ENCODE measurements at places on chromosomes 2 and 18. TPM values are rescaled to one million over a fixed set of nuclear protein-coding genes. Genes with fewer than 3 reads are reported as not detected.

GRCh38 chr18:55300421-55300935 is 287.5 kb downstream of the TCF4 start:
- no peaks in the 10 kb centered on the region for H3K27me3 ChIP-seq
- peak overlapping the region; percentile 88 for H3K27ac ChIP-seq
- no peak overlapping the region for H3K4me3 ChIP-seq
- peaks cover 29% of the 10 kb centered on the region for H3K4me1 ChIP-seq
- H3K36me3 ChIP-seq = no peaks in the 10 kb centered on the region
- peak; percentile 91 for DNase-seq

Gene RNF152
- 5.6 TPM for polyA plus RNA-seq

DNA sequence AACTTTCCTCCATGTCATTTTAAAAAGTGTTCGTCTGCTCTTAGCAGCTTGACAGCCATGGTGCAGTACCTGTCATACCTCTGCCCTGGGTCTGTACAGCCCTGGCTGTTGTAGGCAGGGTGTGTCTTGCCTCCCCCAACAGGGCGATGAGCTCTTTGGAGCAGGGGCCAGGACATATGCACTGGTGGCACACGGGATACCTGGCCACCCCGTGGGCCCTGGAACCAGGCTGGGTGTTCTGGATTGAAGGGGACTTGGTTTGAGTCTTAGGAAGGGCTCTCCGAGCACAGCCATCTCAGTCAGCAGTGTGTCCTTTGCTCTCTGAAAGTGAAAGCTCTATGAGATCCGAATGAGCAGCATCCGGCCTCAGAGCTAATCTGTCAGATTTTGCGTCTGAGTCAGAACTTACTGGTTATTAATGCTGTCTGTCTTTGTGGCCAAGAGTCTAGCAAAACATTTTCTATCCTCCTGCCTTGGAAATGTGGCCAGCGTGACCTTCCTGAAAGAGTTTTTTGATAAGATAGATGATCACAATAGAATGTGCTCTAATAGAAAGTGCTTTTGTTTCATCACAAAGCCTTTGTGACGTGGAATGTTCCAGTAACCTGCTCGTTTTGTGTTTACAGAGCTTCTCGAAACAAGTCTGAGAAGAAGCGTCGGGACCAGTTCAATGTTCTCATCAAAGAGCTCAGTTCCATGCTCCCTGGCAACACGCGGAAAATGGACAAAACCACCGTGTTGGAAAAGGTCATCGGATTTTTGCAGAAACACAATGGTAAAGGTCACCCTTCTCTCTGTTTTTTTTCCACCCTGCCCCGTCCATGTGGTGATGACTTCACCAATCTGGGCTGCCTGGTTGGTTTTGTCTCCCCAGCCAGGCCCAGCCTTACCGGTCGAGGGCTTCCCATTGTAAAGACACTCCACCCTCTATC is 77.3 kb upstream of the RPL31 start:
- no peaks in the 10 kb centered on the region for H3K36me3 ChIP-seq
- DNase-seq = no peak
- H3K27me3 ChIP-seq = peaks cover 4% of the 10 kb centered on the region
- no peak overlapping the region for H3K4me3 ChIP-seq
- peaks cover 12% of the 10 kb centered on the region for H3K4me1 ChIP-seq
- no peak overlapping the region for H3K27ac ChIP-seq

- no peaks in the 10 kb centered on the region for H3K36me3 ChIP-seq
- H3K27me3 ChIP-seq = peaks cover 59% of the 10 kb centered on the region
- peaks cover 11% of the 10 kb centered on the region for H3K4me1 ChIP-seq
- no peak overlapping the region for H3K27ac ChIP-seq
Measured at GRCh38 chr18:57427429-57428201, 7.6 kb upstream of the ONECUT2 start.

GRCh38 chr2:10775831-10776230 is 36.8 kb downstream of the PDIA6 start:
- H3K36me3 ChIP-seq = peaks cover 29% of the 10 kb centered on the region
- no peak for DNase-seq
- no peaks in the 10 kb centered on the region for H3K27me3 ChIP-seq
- no peak overlapping the region for H3K27ac ChIP-seq

DNA sequence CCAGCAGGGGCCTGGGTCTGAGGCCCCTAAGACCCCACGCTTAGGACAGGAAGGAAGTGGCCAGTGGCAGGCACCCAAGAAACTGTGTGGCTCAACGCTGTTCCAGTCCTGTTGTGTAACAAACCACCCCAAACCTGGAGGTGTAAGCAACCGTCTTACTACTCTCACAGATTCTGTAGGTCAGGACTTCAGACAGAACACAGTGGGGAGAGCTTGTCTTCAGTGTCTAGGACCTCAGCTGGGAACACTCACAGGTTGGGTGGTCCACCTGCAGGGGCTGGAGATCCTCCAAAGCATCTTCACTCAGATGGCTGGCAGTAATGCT is 123.0 kb downstream of the KLHL29 start:
- H3K27ac ChIP-seq = no peak overlapping the region
- H3K4me1 ChIP-seq = peaks cover 41% of the 10 kb centered on the region
- H3K4me3 ChIP-seq = no peak overlapping the region
- H3K36me3 ChIP-seq = no peaks in the 10 kb centered on the region
- no peak for DNase-seq

DNA sequence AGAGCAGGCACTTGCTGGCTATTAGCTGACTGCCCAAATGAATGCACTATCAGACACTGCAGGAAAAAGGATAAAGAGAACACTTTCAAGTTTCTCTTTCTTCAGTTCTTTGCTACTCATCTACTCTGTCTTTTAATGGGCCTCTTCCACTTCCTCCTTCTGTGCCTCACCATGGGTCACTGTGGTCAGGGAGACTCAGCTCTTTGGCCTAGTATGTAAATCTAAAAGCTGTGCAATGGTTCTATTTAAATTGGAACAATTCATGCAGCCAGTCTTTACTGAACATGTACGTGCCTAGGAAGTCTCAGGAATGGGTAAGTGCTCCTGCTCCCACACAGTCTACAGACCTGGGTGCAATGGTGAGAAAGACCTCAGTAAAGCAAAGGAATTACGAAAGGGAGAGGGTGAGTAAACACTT is 79.1 kb upstream of the DNMT3A start:
- no peak overlapping the region for H3K27ac ChIP-seq
- H3K4me3 ChIP-seq = no peak overlapping the region
- no peaks in the 10 kb centered on the region for H3K4me1 ChIP-seq
- DNase-seq = peak; percentile 32

DNA sequence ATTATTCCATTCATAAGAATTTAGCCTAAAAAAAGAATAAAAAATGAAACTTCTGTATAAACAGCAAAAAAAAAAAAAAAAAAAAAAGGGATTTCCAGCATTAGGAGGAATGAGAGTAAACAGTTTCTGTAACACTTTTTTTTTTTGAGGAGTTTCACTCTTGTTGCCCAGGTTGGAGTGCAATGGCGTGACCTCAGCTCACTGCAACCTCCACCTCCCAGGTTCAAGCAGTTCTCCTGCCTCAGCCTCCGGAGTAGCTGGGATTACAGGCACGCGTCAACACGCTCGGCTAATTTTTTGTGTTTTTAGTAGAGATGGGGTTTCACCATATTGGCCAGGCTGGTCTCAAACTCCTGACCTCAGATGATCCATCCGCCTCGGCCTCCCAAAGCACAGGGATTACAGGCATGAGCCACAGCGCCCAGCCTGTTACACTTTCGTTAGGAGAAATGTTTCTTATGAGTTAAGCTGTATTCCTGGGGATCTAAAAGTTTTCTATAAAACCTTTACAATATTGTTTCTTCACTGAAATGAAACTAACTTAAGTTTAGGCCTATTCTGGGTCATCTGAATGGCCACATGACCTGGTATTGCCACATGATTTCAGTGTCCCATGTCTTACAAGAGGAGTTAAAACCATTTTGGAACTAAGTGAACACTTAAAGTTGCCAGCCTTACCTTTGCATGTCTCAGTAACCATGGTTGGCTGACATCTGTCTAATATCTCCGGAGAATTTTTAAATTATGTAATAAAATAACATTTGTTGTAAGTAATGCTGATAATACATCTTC is 17.5 kb downstream of the SMAD2 start:
- H3K36me3 ChIP-seq = no peaks in the 10 kb centered on the region
- H3K27me3 ChIP-seq = no peaks in the 10 kb centered on the region
- H3K4me1 ChIP-seq = peaks cover 4% of the 10 kb centered on the region
- peak overlapping the region; percentile 13 for H3K27ac ChIP-seq
- no peak overlapping the region for H3K4me3 ChIP-seq

DNA sequence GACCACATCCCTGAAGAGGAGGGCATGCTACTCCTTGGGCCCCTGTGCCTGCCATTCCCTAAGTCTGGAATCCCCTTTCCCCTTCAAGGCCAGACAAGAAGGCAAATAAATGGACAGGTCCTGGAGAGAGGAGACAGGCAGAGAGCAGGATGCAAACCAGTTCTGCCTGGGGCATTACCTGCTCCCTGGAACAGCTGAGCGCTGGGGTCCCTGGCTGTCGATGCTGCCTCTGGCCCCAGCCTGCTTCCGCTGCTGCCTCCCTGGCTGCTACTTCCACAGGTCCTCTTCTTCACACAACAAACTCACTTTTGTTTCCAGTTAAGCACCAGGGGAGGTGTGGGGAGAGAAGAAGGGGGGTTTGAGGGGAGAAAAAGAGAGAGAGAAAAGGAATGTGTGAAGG is 53.1 kb downstream of the SLC4A5 start:
- no peaks in the 10 kb centered on the region for H3K4me1 ChIP-seq
- no peaks in the 10 kb centered on the region for H3K27me3 ChIP-seq
- H3K4me3 ChIP-seq = no peak overlapping the region
- H3K27ac ChIP-seq = no peak overlapping the region
- no peak for DNase-seq

Gene KIAA2012
- 0.21 TPM for polyA plus RNA-seq

All from muscle of leg (tissue), 16 donors.